ENCODE measurements at places on chromosomes 6 and 20.

DNA sequence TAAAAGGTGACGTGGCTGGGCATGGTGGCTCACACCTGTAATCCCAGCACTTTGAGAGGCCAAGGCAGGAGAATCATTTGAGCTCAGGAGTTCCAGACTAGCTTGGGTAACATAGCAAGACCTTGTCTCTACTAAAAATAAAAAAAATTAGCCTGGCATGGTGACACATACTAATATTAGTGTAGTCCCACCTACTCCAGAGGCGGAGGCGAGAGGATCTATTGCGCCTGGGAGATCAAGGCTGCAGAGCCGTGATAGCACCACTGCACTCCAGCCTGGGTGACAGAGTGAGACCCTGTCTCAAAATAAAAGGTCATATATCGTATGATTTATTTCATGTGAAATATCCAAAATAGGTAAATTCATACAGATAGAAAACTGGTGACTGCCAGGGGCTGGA, 132.5 kb downstream of the SLC16A10 start:
- no peak for DNase-seq

GRCh38 chr20:53387983-53388675, 205.5 kb downstream of the ZNF217 start:
- DNase-seq: no peak

GRCh38 chr20:41080866-41081265, 52.2 kb downstream of the TOP1 start:
- no peak for DNase-seq

- no peak for DNase-seq
Observed at GRCh38 chr20:21559305-21559704, 45.4 kb upstream of the NKX2-2 start.

DNA sequence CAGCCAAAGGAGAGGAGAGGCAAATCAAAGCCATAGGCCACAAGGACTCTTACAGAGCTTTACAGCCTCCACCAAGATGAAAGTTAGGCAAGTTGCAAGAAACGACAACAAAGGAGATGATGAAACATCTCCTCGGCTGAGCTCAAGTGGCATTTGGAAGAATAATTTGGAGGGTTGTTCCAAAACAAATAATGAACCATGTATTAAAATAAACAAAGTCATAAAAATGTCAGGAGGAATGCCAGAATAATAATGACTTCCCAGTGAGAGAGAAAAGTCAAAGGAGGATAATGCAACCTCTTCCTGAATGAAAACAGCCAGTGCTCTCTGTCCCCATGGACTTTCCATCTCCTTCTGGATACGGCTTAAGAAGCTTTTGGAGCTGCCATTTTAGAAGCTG, 371.4 kb upstream of the ID4 start:
- peak; percentile 87 for DNase-seq

GRCh38 chr6:44039839-44040350, 87.4 kb downstream of the MRPL14 start:
- DNase-seq: no peak

- DNase-seq: no peak
Observed at GRCh38 chr6:80304014-80304413, 197.5 kb downstream of the BCKDHB start.

DNA sequence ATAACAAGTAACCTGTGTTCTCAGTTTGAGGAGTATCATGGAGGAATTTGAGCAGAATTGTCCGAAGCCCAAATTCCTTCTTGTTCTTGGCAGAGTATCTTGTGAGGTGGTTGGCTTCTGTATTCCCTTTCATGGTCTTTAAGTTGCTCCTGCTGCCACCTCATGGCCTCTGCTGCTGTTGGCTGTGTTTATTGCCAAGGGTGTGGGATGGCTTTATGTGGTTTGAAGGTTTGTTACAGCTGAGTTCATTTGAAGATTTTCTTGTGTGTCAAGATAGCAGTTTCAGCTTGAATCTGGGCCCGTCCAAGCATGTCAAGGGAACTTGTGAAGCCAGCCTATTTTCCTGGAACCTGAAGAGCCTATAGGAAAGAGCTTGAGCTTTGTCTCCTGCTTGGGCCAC, 20.2 kb upstream of the TTK start:
- DNase-seq: peak; percentile 66

DNA sequence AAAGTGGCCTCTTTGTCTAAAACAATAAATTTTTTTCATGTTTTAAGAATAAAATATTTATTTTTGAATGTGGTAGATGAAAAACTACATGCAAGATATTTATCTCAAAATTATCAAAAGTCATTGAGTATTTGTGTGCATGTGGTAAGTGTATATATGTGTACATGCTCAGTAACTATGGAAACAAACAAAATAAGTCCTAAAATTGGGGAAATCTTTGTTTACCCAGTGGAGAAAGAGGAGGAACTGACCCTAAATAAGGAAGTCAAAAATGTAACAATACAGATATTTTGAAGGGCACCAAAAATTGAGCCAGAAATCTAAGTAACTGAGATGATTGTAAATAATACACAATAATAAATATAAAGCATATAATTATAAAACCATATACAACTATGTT, 639.2 kb downstream of the MAFB start:
- no peak for DNase-seq

- DNase-seq: no peak
Observed at GRCh38 chr20:44028868-44029847, 114.5 kb downstream of the TOX2 start.

DNA sequence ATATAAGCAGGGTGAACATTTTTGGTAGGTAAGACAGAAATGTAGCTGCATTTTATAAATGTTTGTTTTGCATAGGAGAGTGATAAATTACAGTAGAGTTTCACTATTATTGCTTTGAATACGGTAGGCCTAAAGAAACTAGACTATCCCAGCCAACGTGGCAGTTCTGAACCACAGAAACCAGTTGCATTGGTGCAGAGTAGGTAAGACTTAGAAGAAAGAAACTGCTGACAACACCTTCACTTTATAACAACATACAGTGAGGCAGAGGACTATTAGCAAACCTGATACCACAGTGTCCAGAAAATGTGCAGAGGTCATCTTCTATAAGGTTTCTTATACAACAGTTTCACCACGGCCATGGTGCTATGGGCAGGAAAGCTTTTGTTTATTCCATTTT, 566.1 kb downstream of the KIF16B start:
- DNase-seq: no peak

DNA sequence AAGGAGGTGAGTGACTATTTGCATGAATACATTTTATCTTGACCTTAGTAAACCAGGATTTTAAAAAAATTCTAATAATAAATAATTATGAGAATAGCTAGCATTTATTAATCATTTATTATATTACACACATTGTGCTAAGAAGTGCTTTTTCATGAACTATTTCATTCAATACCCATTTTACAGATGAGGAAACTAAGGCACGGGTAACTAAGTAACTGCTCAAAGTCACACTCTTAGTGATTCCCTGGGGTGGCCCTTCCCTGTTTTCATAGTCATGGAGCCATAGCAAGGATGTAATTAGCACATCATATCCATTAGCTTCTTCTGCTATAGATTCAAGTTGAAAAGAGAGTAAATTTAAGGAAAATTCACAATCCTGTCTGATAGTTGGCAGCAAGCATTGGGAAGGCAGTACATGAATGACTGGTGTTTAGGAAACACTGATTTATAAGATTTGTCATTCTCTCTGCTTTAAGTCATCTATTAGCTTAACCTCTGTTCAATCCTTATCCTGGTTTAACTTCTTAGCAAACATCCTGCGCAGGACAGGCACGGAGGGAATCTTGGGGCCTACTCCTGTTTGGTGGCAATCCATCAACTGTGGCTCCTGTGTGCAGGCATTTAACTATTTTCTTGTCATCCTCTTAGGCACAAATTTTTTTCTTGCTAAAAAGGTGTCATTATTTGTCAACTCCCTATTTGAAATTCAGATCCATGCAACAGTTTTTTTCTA, 68.3 kb downstream of the RIN2 start:
- peak; percentile 51 for DNase-seq

- DNase-seq: no peak
Observed at GRCh38 chr20:34987288-34988190, 31.9 kb downstream of the MYH7B start.

GRCh38 chr20:10492844-10493243, 57.7 kb downstream of the SLX4IP start:
- DNase-seq: no peak

Measured in Caki2 (cell line).